NCI-H2029 treated with DMSO at 0.1 percent for 48 hours (cell line): ENCODE measurements at places on chromosomes 11 and 22.

GRCh38 chr11:92099183-92099582, 125.4 kb upstream of the FAT3 start:
- no peak for DNase-seq

GRCh38 chr22:30033901-30034300, 46.4 kb upstream of the HORMAD2 start:
- DNase-seq, result no peak

DNA sequence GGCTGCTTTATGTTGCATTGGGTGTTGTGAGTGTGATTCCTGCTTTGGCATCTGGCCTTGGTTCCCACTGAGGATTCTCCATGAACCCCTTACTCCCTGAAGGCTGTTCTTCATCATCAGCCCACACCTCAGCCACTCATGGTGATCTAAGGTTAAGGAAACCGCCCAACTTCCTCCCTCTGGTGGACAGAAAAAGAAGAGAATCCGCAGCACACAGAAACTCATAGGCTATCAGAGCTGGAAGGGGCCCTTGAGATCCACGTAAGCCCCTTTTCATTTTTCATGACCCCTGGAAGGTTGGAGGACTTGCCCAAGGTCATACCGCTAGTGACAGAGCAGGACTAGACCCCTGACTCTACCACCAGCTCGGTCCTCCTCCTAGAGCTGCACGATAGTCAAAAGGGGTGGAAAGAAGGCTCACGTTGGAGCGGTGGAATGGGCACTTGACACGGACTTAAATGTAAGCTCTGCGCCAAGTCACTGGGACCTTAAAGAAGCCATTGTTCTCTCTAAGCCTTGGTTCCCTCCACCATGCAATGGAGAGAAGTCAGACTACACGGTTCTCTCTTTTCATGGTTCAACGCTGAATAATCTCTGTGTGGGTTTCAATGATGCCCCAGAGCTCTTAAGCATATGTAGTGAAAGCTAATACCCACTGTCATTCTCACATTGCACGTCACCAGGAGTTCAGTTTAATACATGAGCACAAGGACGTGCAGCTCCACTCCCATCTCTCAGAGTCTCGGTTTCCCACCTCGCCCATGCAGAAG, 83.6 kb upstream of the CRTAM start:
- DNase-seq, result no peak

- no peak for DNase-seq
Measured at GRCh38 chr22:33476716-33477115, 418.5 kb upstream of the SYN3 start.

GRCh38 chr11:45935349-45936064, 13.1 kb downstream of the LARGE2 start:
- no peak for DNase-seq

- peak; percentile 11 for DNase-seq
Measured at GRCh38 chr11:102666331-102666957, 39.1 kb downstream of the MMP27 start.

- no peak for DNase-seq
Measured at GRCh38 chr11:94740083-94741021, 27.8 kb upstream of the AMOTL1 start.

GRCh38 chr22:26097840-26098239, 71.4 kb upstream of the SEZ6L start:
- DNase-seq, result no peak
